ENCODE measurements at places on chromosomes 11 and 22.

- no peak for DNase-seq
Measured at GRCh38 chr11:120528749-120529148, 17.2 kb downstream of the GRIK4 start.

DNA sequence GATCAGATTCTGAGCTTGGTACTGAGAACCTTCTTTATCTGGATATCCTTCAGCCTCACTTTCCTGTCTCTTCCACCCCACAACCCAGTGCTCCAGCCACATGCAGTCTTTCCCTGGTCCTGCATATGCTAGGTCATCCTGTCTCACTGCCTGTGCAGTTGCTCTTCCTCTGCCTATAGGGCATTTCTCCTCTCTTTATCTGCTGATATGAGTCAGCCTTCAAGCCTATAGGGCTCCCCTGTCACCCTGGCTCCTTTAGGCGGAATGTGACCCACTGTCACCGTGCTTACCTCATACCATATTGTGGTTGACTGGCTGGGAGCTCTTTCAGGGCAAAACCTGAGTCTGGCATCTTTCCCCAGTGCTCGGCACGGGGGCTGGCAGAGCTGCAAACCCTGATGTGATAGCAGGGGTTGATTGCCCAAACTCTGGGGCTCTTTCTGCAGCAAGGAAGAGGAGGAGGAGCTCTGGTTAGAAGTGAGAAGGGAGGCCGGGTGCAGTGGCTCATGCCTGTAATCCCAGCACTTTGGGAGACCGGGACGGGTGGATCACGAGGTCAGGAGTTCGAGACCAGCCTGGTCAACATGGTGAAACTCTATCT lies 26.3 kb downstream of the MEI1 start:
- DNase-seq = no peak

DNA sequence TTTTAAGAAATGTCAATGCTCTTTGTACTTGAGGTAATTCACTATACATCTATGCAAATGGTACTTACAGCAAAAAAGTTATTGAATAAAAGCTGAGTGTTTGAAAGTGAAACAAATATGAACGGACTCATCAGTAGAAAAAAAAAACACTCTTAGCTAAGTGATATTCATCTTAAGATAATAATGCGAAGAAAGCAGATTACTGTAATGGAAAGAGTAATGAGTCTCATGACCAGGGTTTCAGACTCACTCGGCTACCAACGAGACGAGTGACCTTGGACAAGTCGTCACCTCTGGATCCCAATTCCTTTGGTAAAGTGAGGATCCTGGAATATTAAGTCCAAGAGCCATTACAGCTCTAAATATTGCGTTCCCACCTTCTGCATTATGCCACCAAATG lies 57.0 kb downstream of the PACSIN2 start:
- DNase-seq = no peak

DNA sequence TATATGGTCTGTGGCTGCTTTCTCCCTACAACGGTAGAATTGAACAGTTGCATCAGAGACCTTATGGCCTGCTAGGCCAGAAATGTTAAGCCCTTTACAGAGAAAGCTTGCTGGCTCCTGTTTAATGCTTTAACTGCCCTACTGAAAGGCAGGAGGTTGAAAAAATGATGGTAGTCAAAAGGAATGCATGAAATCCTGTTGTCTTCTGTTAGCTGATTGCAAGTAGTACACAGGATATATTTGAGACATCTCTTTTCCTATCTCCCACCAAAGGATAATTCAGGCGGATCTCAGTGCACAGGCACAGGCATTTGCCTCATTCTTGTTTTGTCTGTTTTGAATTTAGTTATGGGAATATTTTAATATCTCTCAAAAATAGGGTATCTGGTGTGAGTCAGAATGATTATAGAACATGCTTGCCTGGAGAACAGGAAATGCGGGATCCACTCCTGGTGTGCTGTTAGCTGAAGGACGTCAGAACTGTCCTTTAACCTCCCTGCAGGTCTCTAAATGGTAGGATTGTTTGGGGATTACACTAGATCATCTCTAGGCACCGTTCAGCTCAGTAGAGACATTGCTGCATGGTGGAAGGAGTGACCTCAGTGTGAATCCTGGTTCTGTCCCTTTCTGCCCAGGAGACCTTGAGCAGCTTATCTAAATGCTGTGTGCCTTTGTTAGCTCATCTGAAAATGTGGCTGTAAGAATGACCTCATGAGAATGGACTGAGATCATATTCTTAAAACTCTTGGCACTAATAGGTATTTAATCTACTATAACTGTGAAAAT lies 49.5 kb downstream of the PACS1 start:
- no peak for DNase-seq

- no peak for DNase-seq
Measured at GRCh38 chr11:2095542-2095941, 43.6 kb downstream of the IGF2 start.

DNA sequence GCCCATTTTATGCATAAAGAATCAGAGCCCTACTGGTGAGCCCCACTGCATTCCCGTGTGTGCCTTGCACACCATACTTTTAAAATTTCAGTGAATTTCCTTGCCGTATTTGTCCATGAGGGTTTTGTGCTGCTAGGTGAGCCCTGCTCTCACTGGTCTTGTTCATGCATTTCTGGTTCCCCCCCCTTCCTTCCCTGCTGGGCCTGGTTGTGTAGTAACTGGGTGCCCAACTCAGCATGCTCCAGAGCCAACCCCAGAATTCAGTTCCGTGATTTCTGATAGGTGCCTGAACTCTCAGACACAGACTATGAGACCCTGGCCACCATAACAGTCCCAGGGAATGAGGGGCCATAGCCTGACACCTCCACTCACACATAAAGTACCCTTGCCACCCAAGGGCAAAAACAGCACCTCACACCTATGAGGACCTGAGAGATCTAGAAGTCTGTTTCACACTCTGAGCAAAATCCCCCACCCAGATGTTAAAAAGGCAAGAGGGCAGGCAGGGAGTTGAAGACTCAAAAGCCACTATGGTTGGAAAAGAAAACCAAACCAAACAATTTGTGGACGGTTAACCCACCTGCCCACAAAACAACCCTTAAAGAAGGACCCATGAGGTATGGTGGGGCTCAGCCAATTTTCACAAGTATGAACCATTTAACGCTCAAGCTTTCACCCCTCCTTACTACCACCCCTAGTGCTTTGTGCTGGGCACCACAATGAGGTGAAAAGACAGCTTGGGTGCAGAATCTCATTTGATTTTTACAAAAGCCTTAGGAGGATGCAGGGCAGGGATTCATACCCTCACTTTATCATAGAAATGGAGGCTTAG lies 16.8 kb upstream of the IL10RA start:
- no peak for DNase-seq

- DNase-seq = no peak
Measured at GRCh38 chr22:38314933-38315822, 2.1 kb downstream of the CSNK1E start.

DNA sequence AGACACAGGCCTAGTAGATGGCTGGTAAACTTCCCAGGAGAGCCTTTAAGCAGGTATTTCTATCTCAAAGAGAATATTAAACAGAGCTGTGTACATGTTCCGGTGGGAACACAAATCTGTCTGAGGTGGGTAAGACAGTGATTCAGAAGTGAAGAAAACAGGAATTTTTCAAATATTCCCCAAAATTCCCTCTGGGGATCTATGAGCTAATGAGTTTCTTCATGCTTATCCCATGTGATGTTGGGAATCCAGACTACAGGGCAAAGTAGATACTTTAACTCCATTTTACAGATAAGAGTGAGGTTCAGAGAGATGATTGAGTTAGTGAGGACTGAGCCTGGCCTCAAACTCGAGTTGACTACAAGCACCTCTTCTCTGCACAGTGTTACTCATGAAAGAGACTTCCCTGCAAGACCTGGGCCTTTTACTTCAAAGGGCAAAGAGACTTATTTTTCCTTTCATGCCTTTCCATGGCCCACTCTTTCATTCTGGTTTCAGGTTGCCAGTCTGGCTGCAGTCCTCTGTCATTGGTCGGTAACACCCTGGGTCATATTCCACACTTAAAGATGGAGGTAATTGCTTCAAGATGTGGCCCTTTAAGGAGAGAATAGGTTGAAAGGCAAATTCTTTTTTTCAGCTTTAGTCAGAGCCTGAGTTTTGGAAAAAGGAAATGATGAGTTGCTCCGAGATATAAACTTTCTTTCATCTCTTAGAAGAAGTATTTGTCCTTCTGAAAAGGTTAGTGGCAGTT lies 70.1 kb downstream of the CYB5R2 start:
- no peak for DNase-seq

DNA sequence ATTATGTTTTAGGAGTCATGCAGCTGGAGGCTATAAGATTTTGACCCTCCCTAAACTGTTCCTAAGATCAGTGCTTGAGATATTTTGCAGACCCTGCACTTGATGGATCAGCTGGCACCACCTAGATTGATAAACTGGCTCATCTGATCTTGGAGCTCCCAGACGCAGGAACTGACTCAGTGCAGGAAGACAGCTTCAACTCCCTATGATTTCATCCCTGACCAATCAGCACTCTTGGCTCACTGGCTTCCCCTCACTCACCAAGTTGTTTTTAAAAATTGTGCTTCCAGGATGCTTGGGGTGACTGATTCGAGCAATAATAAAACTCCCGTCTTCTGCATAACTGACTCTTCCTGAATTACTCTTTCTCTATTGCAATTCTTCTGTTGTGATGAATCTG lies 637.5 kb upstream of the FAT3 start:
- no peak for DNase-seq

GRCh38 chr11:81033779-81034540 lies 1593.1 kb upstream of the TENM4 start:
- DNase-seq = no peak

GRCh38 chr11:67160872-67161783 lies 42.1 kb downstream of the KDM2A start:
- no peak for DNase-seq

- DNase-seq = no peak
Measured at GRCh38 chr11:117551761-117552343, 224.2 kb downstream of the CEP164 start.

DNA sequence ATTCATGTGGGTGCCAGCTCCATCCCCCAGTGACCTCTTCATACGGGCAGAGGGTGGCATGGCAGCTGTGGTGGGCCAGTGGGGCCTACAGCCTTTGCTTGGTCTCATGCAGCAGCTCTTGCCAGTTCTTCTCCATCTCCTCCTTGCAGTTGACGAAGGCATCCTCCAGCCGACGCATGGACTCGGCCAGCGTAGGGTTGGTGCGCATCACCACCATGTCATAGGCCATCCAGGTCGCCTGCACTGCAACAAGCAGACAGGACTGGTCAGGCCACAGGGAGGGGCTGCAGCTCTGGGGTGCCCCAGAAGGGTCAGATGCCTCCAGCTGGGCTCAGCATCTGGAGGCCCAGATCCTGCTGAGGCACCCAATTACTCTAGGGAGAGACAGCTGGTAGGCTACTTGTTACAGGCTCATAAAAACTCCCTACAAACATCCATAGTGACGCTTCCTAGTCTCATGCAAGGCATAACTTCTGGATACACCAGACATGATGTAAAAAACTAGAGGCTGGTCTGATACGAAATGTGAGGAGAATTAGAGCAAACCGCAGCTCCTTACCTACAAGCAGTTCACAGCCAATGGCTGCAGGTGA lies 5.6 kb downstream of the KLHDC7B start:
- no peak for DNase-seq

DNA sequence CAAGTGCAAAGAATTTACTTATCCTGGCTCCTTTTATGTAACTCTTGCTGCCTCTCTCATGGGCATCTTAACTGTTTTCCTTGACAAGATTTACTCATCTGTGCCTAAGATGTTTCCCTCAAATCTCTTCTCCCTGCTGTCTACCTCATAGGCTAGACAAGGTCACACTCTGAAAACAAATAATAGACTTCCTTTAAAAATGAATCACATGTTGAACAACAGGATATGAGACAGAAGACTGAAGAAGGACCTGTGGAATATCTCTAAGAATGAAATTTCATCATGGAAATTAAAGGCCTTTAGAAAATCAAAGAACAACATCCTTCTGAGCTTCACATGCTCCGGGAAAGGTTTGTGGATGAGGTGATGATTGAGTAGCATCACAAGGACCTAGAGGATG lies 6.0 kb upstream of the SCGB2A2 start:
- DNase-seq = no peak

GRCh38 chr11:111652184-111652583 lies 49.9 kb downstream of the SIK2 start:
- DNase-seq = no peak

DNA sequence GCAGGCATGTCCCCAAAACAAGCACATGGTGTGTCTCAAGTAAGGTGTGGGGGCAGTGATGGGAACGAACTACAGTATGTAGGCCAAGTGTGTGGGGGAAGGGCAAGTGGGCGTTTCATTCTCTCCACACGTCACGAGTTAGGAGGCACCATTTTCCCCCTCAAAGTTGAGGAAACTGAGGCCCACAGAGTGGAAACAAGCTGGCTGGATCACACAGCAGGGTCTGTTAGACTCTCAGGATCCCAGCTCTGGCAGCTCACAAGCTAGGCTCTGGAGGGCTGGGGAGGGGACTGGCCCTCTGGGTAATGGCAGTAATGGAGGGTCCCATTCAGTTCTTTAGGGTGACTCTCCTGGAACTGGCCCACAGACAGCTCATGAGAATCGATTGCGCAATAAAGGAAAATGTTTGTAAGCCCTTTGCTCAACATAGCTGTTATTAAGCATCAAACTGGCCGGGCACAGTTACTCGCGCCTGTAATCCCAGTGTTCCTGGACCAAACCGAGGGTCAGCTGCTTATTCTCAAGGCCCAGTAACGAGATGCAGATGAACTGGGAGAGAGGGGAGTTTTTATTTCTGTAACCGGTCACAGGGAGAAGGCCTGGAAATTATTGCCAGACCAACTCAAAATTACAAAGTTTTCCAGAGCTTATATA lies 24.1 kb upstream of the TUB start:
- DNase-seq = no peak

DNA sequence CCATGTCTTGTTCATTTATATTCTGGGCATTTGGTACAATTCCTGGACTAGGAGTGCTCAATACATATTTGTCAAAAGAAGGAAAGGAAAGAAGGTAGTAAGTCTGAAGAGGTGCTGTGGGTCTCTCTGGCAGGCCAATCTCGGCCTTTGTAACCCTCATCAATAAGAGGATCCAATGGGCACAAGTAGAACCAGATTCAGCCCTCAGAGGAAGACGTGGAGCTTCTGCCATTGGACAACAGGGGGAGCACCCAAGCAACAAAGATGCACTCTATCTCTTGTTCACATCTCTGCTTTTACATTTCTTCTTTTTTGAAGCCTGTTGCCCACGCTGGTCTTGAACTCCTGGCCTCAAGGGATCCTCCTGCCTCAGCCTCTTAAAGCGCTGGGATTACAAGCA lies 2.2 kb upstream of the VPS11 start:
- no peak for DNase-seq

Measured in activated CD4-positive, CD25-positive, alpha-beta regulatory T cell (primary cell).